ENCODE measurements at places on chromosomes 6 and 20.

DNA sequence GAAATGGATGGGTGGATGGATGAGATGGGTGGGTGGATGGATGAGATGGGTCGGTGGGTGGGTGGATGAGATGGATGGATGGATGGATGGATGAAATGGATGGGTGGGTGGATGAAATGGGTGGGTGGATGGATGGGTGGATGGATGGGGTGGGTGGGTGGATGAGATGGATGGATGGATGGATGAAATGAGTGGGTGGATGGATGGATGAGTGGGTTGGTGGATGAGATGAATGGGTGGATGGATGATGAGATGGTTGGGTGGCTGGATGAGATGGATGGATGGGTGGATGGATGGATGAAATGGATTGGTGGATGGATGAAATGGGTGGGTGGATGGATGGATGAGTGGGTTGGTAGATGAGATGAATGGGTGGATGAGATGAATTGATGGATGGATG is 35.7 kb downstream of the THBS2 start:
- DNase-seq, result no peak

GRCh38 chr6:128343706-128344105 is 176.7 kb downstream of the PTPRK start:
- DNase-seq, result no peak

- peak; percentile 77 for DNase-seq
Observed at GRCh38 chr6:51959744-51960383, 127.5 kb downstream of the PKHD1 start.

GRCh38 chr20:36745927-36746659 is at the start of gene NDRG3:
NDRG3 (minus strand) TSS chr20:36746090; CDS start chr20:36721735, 24,355 bp downstream.
- peak; percentile 97 for DNase-seq

DNA sequence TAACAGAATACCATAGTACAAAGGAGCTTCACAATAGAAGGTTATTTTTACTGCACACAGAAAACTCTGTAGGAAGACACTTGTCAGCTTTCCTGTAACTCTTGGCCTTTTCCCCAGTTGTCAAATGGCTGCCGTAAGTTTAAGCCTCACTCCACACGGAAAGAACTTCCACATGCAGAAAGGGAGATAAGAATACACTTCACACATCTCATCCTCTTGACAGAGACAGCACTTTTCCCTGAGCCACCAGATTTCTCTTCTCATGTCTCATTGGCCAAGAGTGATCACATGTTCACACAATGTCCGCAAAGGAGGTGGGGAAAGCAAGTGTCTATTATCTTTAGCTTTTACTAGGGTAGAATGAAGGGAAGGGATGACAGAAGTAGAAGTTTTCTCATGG is 540.7 kb downstream of the HAO1 start:
- no peak for DNase-seq

GRCh38 chr6:116476002-116476678 is 15.0 kb downstream of the CALHM6 start:
- peak; percentile 74 for DNase-seq

DNA sequence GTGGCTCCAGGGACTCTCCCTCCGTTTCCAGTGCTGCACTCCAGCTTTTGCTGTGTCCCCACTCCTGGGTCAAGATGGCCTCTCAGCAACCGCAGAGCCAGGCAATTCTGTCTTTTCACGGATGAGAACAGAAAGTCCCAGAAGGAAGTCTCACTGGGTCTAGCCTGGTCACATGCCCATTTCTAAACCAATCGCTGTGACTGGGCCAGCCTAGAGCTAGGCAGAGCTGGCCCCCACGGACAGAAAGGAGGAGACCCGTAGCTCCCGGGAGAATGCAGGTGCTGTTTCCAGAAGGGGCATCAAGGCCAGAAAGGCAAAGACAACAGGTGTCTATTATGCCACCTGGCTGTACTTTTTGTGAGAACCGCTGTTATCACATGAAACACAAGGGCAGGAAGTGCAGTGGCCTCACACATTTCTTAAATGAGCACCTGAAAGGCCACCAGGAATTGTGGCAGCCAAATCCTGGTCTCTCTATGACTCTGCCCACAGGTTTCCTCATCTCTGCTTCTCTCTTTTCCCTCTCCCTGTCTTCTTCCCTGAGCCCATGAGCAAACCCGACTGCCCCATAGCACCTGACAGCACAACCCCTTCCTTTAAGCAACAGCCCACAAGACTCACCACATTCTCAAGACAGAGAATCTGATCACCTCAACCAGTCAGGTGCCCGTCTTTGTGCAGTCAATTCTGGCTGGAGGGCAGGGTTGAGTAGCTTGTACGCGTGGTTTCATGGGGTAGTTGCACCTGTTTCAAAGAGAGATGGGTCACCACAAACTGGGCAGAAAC is 37.1 kb upstream of the B4GALT5 start:
- DNase-seq, result no peak

DNA sequence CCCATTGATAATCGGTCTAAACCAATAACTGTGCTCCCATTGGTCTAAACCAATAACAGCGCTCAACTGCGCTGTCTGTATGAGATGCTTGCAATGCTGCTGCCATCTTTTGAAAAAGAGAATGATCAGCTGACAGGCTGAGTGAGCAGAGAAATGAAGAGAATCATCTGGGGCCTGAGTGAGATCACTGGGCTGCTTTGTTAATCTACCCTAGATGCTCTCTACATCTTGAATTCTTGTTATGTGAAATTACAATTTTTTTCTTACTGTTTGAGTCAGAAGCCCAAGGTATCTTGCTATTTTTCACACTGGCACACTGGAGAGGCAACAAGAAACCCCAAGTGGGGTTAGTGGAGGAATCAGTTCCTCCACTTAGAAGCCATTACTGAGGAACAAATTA is 91.5 kb upstream of the GCM1 start:
- DNase-seq, result no peak

- DNase-seq, result peak; percentile 9
Observed at GRCh38 chr6:169959136-169960002, 207.9 kb downstream of the ERMARD start.

DNA sequence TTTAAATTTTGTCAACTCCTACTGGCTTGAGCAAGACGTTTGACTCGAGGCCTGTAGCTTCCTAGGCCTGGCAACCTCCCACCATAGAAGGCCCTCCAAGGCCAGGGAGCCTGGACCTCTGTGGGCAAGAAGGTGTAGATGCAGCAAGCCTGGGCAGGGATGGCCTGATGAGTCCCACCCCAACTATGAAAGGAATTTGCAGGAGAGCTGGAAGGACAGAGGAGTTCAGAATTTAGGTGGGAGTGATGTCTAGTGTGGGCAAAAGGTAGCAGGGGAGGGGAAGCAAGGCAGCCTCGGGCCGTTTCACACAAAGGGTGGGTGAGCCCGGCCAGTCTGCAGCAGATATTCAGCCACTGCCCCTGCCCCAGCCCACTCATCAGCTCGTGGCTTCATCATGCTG is 245.2 kb downstream of the CDH26 start:
- no peak for DNase-seq

GRCh38 chr6:26475823-26476729 is 18.3 kb downstream of the BTN2A1 start:
- DNase-seq, result no peak

DNA sequence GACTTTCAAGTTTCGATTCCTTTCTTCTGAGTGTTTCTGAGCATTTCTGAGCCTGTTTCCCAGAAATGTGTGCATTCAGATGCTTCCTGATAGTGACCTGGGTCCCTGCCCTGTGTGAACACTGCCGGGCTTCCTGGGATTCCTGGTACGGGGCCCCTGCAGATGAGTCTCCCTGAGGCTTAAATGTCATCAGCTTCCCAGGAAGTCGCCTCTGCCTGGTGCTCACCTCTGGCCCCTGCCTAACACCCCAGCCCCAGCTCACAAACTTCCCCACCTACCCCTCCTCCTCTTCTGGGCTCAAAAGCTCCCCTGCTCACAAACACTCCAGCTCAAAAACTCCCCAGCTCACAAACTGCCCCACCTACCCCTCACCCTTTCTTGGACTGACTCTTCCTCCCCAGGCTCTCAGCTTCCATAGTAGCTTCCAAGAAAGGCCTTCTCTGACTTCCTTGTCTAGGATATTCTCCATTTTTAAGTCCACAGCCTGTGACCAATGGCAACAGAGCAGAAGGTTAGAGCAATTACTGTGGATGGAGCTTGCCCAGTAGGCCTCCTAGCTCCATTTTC is 42.0 kb downstream of the TGM2 start:
- DNase-seq, result no peak

- no peak for DNase-seq
Observed at GRCh38 chr6:165660857-165661663, 2.0 kb downstream of the PDE10A start.

DNA sequence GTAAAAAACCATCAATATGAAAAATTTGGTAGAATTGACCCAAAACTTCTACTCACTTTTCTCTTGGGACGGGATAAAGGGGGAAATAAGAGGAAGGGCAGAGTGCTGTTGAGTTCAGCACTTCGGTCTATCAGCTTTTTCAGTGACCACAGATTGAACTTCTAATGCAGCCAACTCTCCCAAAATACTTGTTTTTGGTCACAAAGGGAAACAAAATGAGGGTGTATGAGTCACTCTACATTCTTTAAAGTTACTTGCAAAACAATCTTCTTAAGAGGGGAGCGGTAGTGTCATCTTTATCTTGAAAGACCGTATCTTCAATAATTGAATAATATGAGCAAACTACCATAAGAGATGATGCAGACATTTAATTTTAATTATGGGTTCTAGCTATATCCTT is 661.3 kb downstream of the CD109 start:
- no peak for DNase-seq

DNA sequence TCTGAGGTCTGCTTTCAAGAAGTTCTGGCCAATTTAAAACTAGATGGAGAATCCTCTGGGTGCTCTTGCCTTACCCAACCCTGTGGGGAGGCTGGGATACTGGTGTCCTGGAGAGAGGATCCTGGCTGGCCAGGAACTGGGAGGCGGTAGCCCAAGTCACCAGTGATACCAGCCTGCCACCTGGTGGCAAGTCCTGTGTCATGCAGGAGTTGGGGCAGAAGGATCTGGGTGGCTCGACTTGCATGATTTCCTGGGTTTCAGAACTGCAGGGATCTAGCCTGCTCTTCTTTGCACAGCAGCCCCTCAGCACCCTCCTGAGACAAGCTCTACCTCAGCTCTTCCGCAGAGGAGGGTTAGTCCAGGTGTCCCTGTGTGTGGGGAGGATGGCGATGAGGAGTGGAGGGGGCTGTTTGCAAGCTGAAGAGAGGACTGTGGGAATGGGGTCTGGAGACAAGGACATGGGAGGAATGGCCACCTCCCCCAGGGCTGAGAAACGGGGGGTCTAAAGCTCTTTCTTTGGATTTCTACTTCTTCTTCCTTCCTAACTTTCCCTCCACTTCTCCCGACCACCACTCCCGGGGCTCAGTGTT is 4.2 kb downstream of the KCNK17 start:
- peak; percentile 82 for DNase-seq

- no peak for DNase-seq
Observed at GRCh38 chr6:125149256-125150144, 4.1 kb upstream of the TPD52L1 start.

- DNase-seq, result no peak
Observed at GRCh38 chr6:74889635-74890034, 316.2 kb downstream of the COL12A1 start.

- DNase-seq, result no peak
Observed at GRCh38 chr20:18032977-18033892, 24.5 kb downstream of the OVOL2 start.

GRCh38 chr6:73006146-73006545 is 219.2 kb downstream of the KHDC1L start:
- DNase-seq, result no peak

GRCh38 chr6:136599329-136600011 is 49.2 kb upstream of the MAP7 start:
- no peak for DNase-seq

DNA sequence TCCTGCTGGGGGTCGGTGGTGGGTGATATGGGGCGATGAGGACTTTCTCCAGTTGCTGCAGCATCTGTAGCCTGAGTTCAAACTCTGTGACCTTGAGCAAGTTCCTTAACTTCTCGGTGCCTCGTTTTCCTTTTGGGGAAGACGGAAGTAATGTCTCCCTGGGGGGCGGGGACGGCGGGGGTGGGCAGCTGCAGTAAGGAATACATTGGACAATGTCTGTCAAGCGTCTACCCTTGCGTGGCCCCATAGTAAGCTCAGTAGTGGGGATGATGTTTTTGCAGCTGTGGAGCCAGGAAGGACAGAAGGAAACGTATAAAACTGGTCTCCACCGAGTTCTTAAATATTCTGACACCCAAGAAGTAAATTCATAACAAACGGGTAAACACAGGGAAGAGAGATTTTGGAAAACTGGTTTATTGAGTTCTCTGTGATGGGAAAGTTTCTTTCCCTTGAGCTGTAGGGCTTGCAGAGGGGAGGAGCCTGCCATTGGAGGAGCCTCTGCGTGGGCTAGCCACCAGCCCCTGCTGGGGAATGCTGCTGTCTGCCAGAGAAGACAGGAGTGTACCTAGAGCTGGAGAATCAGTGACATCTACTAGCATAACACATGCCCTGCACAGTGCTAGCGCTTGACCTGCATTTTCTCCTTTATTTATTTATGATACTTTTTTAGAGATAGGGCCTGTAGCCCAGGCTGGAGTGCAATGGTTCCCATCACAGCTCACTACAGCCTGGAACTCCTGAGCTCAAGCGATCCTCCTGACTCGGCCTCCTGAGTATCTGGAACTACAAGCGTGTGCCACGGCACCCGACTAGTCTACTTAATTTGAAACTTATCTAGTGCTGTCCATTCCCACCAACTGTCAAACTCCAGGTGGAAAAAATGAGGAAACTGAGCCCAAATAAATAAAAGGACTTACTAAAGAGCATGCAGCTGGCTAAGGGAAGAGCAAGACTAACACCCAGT is 1.2 kb upstream of the ACSS1 start:
- peak; percentile 59 for DNase-seq

- DNase-seq, result no peak
Observed at GRCh38 chr6:33732817-33733708, 13.6 kb downstream of the IP6K3 start.

- DNase-seq, result peak; percentile 3
Observed at GRCh38 chr20:19737025-19737424, 21.0 kb upstream of the RIN2 start.

GRCh38 chr6:113857556-113858479 is 673 bp downstream of the MARCKS start:
- DNase-seq, result peak; percentile 18

DNA sequence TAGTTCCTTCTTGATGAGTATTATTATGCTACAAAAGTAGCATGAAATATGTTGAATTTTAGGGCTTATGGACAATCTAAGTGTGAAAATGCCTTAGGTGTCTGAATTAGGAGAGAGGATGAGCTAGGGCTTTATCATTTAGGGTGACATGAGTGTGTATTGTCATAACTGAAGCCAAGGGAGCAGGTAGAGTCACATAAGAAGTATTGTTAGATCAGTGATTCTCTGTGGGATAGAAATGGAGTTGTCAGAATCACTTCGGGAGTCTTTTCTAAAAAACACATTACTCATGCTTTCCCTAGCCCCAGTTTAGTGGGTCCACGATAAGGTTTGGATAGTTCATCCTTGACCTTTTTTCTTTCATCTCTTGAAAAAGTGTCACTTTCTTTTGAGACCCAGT is 16.4 kb downstream of the ZFAND3 start:
- DNase-seq, result no peak
